ENCODE measurements at places on chromosomes 13 and 19.

GRCh38 chr13:31595563-31595962 is 143.8 kb upstream of the RXFP2 start:
- no peak for DNase-seq

- DNase-seq, result no peak
Observed at GRCh38 chr19:10780368-10780767, 55.6 kb downstream of the TMED1 start.

DNA sequence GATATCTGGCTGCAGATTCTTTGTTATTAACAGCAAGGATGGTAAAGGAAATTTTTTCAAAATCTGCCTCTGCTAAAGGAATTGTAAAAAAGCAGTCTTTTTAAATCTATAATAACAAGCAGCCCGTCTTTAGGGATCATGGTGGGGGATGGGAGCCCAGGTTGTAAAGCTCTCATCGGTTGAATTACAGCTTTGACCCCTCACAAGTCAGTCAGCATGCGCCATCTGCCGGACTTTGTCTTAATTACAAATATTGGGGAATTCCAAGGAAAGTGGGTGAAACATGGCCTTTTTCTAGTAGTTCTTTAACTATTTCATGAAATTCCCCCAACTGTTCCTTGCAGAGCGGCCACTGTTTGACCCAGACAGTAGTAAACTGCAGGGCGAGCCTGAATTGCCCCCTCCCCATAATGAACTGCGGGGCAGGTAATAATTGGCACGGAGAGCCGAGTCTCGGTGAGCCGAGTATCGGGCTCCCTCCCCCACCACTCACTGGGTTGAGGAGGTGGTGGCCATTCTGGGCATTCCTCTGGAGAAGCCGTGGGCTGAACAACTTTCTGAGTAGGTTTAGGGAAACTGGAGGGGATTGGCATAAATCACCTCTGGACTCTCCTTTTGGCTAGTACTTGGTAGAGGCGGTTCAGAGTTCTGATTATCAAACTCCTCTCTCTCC is 11.6 kb downstream of the ZNF578 start:
- DNase-seq, result no peak

GRCh38 chr13:110872034-110872767 is 42.7 kb downstream of the ANKRD10 start:
- DNase-seq, result no peak

DNA sequence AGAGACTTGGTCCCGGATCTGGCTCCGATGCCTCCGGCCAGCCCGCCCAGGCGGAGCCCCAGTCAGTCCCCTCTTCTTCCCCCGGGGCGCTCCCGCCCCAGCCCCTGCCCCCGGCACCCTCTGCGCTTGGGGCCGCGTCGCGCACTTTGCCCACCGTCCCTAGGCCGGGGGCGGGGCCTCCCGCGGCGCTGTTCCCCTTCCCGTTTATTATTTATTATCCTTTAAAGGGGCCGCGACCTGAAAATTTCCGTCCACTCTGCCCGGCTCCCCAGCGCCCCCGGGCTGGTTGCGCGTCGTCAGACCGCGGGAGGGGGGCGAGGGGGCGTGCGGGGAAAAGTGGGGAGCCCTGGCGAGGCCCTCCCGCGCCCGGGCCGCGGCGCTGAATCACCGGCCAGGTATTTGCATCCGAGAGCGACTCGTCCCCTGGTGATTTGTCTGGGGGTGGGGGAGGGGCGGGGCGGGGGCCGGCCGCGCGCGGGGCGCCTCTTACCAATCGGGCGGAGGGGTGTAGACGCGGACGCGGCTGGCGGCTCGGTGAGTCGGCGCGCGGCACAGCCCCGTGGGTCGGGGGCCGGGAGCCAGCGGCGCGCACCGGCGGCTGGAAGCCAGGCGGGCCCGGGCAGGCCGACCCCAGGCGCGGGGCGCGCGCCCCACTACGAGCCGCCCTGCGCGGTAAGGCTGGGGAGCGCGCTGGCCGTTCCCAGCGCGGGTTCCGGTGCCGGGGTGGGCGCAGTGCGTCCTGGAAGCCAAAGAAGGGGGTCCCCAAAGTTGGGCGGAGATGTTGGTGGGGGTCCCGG is at the start of gene ARID3A:
Gene ARID3A (plus strand): TSS at position 510 of the 797 bp plus-strand sequence. CDS start 3,494 bp downstream, outside the sequence.
- DNase-seq, result no peak

GRCh38 chr13:72963762-72964161 is 95.0 kb upstream of the KLF5 start:
- DNase-seq, result no peak

- no peak for DNase-seq
Observed at GRCh38 chr13:27813826-27814225, 21.5 kb downstream of the GSX1 start.

DNA sequence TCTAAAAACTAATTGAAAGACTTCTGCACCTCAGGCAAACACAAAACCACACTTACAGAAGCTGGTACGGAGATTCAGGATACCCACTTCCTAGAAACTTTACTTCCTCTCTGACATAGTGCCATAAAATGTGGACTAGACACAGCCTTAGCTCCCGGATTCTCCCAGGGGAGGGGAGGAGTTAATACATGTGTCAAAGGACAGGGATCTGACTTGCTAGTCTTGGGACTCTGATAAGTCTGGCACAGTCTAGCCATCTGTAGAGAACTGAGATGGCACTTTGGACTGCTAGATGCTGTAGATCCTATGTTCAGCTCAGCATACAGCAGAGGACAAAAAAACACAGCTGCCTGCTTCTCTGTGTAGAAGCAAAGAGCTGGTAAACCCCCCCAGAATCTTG is 769.8 kb upstream of the MIR17HG start:
- no peak for DNase-seq

DNA sequence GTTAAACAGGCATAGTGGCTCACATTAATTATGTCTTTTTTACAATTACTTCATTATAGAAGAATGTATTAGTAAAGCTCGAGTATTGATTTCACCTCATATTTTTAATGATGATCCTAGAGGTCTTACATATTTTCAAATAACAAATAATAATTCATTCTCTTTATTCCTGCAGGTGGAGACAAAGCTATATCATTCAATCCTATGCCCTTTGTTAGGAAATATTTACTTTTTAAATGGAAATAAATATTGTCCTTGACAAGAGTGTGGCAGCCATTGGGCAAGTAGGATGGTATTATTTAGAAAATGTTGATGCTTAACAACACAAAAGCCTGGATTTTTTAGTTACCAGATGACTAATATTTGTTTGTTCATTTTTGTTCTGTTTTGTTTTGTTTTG is 127.6 kb downstream of the COG6 start:
- no peak for DNase-seq

GRCh38 chr19:40867701-40868100 is 14.3 kb downstream of the CYP2A7 start:
- DNase-seq, result no peak

- no peak for DNase-seq
Observed at GRCh38 chr13:32549788-32550187, 11.2 kb upstream of the N4BP2L2 start.

DNA sequence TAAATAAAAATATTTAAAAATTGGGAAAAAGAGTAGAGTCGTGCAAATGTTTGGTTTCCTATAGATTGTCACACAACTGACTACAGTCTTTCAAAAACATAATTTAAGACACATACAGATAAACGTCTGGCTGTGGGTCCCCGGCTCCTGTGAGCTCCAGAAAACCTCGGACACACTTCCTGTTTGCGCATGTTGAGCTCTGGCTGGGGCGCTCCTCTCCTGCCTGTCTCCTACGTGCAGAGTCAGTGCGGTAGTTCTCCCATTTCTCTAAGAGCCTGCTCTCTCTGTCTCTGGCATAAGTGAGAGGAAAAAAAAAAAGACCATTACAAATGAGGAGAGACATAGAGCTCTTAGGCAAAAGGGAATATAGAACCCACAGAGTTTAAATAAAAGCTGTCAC is 128.2 kb upstream of the OBI1 start:
- DNase-seq, result no peak

DNA sequence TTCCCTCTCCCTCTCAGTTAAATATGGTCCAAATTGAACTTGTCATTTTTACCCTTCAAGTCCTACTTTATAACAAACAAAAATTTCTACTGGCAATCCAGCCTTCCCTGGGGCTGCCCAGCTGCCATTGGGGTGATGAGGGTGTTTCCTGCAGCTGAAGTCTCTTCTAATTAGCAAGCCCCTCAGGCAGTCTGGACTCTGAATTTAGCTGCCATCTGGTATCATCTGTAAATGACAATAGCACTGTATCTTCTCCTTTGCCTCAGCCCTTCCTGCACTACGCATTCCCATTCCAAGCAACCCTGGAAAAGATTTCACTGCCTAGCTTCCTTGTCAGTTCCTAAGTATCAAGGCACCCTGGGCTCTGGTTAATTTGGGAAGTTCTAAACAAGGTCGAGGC is 331.1 kb upstream of the KLF12 start:
- no peak for DNase-seq

- no peak for DNase-seq
Observed at GRCh38 chr13:75395066-75395465, 86.9 kb downstream of the TBC1D4 start.

- DNase-seq, result no peak
Observed at GRCh38 chr13:66212511-66212910, 1017.6 kb downstream of the PCDH9 start.

DNA sequence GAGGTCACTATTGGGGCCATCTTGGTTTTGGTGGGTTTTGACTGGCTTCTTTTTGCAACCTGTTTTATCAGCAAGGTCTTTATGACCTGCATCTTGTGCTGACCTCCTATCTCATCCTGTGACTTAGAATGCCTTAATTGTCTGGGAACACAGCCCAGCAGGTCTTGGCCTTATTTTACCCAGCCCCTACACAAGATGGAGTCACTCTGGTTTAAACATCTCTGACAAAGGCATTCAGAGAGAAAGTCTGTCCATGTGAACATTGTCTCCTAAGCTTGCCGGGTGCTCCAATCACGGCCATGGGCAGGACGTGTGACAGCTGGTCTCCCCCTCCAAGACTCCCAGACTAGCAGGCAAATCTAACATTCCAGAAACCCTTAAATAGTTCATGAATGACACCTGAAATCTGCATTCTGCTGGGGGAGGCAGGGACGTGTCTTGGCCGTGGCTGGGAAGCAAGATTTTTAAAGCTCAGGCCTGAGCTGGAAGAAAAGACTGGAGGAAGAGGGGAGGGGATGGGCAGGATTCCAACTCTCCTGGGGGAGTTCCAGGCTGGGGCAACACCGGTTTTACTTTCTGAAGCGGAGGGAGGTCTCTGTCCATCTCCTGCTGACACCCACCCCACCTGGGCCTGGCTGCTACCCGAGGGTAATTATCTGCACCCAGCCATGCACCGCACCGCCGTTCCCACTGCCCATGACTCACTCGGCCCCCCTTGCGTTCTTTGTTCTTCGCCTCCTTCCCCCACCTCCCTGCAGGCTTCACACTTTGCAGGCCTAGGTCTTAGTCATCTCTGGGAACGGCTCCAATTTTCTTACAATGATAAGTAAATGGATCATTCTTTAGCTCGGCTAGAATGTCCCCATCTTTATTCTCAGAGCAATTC is 11.6 kb upstream of the OR1M1 start:
- DNase-seq, result no peak

- peak; percentile 39 for DNase-seq
Observed at GRCh38 chr13:114313061-114313860, 1.0 kb upstream of the CHAMP1 start.

- no peak for DNase-seq
Observed at GRCh38 chr19:47657719-47658118, 48.8 kb downstream of the BICRA start.

GRCh38 chr19:18202778-18203407 is 949 bp downstream of the RAB3A start:
- DNase-seq, result no peak

GRCh38 chr13:33445024-33445423 is 159.5 kb upstream of the STARD13 start:
- DNase-seq, result no peak

DNA sequence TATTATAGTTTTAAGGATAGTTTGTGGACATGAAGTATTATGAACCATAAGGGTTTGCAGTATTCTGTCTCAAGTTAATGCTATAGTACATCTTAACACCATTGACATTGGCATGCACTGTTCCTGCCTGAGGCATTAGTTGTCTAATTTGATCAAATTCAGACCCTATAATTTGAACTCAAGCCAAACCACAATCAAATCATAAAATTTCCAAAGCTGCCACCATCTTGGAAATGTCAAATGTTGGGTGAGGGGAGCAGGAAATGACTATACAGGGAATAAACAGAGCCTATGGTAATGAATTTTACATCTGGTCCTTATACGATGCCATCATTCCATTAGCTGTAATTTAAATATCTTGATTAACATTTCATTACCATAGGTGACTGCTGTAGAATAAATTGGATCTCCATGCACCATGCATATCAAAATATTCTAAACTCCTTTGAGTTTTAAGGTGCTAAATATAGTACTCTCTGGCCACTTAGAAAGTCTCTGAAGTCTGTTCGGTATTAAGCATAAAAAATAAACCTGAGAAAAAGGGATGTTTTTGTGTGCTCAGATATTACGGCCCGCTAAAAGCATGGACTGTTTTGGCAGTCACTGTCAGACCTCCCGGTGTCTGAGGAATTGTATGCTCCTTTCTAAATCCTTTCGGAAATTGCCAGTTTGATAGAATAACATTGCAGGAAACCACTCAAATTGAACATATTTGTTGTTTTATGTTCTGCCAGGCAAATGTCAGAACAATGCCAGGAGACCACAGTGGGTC is 257.7 kb downstream of the SPRY2 start:
- no peak for DNase-seq

DNA sequence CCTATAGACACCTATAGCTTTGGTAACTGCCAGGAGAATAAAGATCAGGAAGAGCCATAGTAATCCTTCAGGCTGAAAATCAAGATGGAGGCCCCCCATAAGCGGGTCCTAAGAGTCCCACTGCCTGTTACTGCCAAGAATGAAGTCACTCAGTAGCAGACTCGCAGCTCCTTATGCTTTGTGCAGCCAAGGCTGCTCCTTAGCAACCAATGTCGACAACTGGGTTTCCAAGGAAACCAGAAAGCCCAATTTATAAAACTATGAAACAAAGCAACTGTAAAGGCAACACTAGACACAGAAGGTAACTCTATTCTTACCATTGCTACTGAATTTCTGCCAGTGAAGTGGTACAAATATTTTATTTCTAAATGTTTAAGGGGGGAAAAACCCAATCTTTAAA is 56.5 kb downstream of the DCLK1 start:
- DNase-seq, result no peak

GRCh38 chr13:111286162-111286561 is 34.3 kb upstream of the TEX29 start:
- DNase-seq, result no peak

- DNase-seq, result no peak
Observed at GRCh38 chr19:45767410-45767880, 1.6 kb downstream of the SIX5 start.

- DNase-seq, result no peak
Observed at GRCh38 chr19:41398050-41398418, 416 bp downstream of the BCKDHA start.

GRCh38 chr19:29400917-29401711 is 124.7 kb upstream of the VSTM2B start:
- no peak for DNase-seq

Data from stimulated activated CD8-positive, alpha-beta memory T cell treated with anti-CD3 and anti-CD28 coated beads, Interleukin-7, amount 100 ng/mL, for 48 hours (primary cell).